HS-27A (cell line): ENCODE measurements at places on chromosomes 13 and 19.

- no peak for DNase-seq
These were observed 8.6 kb upstream of the HIPK4 start for GRCh38 chr19:40398417-40399131.

DNA sequence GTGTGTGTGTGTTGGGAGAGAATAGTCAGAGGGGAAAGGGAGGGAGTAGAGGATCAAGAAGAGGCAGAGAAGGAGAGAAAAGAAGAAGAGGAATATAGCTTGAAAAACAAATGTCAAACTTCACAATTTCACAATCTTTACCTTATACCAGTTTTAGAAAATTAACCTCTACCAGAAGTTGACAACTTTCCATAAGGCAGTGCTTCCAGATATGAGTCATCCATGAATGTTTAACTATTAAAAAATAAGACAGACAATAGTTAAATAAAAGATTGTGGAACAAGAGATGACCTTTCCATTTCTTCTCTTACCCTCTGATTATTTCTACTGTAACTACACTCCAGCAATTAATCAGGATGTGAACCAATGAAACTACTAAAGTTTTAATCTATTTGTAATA, 229.4 kb downstream of the ITGBL1 start:
- DNase-seq = no peak

DNA sequence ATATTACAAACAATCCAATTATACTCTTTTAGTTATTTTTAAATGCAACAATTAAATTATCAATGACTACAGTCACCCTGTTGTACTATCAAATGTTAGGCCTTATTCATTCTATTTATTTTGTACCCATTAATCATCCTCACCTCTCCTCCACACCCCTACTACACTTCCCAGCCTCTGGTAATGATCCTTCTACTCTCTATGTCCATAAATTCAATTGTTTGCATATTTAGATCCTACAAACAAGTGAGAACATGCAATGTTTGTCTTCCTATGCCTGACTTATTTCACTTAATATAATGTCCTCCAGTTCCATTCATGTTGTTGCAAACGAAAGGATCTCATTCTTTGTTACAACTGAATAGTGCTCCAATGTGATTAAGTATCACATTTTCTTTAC, 1414.6 kb downstream of the SLITRK1 start:
- DNase-seq = no peak

GRCh38 chr13:33799950-33800592, 17.9 kb upstream of the RFC3 start:
- peak; percentile 3 for DNase-seq

DNA sequence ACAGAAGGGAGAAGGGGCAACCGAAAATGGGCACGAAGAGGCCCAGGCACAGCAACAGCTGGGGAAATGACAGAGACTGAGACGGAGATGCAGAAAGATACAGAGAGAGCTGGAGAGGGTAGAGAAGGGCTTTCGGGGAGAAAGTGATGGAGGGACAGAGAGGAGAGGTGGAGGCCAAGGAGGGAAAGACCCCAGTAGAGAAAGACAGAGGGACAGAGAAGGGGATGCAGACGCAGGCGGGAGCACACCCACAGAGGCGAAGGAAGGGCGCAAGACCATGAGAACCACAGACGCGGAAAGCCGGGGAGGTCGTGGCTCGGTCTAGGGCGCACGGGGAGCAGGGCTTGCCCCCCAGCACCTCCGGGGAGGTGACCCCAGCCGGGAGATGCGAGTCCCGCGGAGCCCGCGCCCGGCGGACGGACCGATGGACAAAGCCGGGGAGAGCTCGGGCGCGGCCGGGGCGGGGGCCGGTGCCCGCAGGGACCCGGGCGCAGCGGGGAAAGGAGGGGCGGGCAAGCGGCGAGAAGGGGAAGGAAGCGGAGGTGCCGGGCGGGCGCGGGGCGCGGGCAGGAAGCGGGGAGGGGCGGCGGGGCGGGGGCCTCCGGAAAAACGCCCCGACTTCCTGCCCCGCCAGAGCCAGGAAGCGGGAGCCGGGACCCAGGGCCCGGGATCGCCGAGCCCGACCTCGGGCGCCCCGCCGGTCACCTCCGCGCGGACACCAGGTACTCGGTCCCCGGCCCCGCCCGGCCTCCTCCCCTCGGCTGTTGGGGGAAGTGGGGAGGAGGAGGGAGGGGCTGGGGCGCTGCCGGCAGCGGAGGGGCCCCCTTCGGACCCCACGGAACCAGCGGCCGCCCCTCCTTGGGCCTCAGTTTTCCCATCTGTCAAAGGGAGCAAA, at the start of gene ARHGEF1:
Gene ARHGEF1, plus strand, starts transcription at position 617 of the 895 bp plus-strand sequence. CDS start 4,899 bp downstream, outside the sequence.
- DNase-seq = no peak

GRCh38 chr13:23160638-23161480, 19.9 kb upstream of the SGCG start:
- no peak for DNase-seq
